Stimulated activated CD4-positive, alpha-beta T cell treated with anti-CD3 and anti-CD28 coated beads, Interleukin-1b, Interleukin-23, amount 100 ng/mL, for 1 hour (primary cell): ENCODE measurements at places on chromosomes 2 and 18.

GRCh38 chr18:54023471-54023870 is 201.0 kb downstream of the MBD2 start:
- no peak for DNase-seq

DNA sequence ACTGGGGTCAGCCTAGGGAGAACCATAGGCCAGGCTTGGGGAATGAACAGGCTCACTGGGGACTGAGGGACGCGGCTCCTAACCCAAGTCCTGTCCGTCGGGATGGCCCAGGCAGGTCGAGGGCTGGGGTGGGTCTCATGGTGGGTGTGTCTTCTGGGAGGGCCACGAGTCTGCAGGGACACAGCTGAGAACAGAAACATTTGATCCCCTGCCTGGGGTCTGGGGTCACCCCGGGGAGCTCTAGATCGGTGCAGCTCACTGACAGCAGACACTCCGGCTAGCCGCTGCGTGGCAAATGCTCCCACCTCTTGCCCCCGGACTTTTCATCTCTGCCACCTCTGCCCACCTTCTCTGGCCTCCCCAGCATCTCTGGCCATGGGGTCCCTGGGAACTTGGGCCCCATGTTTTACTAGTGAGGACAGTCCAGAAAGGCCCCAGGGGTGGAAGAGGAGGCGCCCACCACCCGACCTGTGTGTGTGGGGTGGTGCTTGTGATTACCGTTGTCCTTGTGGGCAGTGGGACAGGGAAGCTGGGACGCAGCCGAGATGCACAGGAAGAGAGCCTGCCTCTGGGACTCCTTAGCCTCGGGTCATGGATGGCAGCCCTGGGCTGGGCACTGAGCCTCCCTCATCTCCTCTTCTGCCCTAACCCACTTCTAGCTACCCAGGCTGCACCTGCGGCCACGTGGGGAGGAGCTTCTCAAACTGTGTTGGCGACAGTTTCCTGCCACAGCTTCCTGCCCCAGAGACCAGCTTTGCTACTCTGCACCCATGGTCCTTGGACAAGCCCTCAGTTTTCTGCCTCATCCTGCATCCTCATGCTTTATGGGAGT is 4.9 kb downstream of the ZAP70 start:
- peak; percentile 44 for DNase-seq

DNA sequence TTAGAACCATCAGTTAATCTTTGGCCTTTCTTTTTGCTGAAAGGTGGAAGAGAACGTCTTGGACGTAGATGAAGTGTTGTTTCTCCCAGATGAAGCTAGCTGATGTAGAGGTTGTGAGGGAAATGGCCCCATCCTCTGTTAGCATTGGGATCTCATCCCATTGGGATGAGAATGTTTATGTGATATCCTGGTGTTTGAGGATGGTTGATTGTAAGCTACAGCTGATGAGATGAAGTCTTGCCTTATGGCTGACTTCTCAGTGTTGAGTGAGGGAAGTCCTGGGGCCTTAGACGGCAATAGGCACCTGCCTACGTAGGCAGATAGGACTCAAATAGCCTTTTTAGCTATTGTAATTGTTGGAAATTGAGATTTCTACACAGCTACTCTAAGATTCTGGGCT is 211.3 kb downstream of the MYCN start:
- DNase-seq = no peak

DNA sequence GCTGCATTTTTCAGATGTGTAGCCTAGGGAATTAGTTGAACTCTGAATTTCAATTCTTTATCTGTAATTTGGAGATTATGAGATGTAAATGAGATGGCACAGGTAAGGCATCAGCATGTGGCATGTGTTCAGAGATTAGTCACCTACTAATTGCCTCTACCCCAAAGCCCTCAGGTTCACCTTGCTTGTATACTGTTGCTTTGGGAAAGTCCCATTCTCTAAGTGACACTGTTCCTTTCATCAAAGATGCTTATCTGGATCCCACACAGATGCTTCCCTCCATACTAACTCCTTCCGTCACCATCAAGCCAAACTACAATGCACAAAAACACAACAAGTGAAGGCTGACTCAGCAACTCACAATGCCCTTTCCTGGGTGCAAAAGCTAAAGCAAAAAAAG is 143.7 kb downstream of the LRATD1 start:
- DNase-seq = no peak

- DNase-seq = peak; percentile 29
Measured at GRCh38 chr2:88350331-88351248, 101.9 kb downstream of the FOXI3 start.

DNA sequence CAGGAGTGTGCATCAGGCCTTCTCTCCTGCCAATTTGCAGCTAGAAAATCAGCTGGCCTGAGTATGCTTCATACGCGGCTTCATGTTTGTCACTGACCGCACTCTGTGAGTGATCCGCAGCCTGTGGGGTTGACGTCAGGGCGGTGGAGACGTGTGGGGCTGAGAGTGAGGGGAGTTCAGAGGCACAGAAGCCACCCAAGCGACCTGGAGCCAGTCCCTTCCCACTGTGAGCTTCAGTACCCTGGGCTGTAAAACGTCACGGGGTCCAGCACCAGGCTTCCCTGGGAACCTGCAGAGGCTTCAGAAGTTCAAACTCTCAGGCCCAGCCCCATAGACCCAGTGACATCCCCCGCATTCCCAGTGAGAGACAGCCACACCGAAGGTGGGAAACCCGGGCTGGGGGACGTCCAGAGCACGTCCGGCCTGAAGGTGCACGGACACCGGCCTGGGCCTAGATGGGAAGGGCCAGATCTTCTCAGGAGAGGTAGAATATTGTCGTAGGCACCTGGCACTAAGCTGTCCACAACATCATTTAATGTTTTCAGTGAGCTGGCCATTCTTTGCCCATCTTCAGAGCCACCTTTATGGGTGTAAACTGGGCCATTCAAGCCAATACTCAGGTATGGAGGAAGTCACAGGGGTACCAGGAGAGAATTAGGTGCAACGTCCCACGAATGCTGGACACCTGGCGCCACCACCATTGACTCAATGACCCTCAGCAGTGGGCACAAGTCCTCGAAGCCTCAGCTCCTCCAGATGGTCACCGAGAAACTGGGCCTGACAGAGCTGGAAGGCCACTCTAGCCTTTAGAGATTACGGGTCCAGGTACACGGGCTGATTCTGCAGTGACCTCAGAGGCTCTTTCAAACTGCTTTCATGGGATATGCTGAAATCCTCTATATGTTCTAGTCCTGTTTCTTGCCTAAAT is 235.6 kb upstream of the MYT1L start:
- DNase-seq = no peak

DNA sequence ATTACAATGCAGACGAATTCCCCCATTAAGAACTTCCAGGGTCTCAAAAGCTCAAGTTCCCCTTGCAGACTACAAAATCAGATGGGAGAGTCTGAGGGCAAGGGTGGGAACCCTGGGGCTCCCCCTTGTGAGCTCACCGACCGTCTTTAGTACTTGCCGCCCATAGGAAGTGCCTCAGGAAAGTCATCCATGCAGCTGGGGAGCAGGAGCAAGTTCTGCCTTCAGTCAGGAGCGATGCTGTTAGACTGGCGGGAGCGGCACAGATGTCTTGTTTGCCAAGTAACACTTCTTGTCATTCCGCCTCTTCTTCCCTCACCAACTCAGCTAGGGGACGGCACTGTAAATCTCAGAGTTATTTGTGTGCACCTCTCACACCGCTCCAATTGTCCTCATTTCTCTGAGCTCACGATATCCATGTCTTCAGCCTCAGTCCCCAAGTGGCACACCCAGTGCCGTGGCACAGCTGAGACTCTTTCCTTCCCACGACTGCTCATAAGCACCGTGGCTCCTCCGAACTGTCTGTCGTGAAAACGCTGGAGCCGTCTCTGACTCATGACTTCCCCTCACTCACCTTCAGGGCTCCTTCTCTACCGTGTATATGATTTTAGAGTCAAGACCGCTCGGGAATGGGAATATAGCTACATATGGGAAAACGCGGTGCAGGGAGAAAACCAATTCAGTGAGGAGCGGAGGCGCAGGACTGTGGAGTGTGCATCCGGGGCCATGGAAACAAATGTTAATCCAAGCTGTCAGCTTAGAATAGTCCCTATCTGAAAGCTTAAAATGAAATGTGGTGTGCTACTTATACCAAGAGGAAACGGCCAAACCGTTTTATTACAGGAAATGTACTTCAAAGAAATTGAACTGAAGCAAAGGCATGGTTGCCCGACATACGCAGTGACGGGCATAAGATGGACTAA is 34.0 kb downstream of the UXS1 start:
- DNase-seq = peak; percentile 19

DNA sequence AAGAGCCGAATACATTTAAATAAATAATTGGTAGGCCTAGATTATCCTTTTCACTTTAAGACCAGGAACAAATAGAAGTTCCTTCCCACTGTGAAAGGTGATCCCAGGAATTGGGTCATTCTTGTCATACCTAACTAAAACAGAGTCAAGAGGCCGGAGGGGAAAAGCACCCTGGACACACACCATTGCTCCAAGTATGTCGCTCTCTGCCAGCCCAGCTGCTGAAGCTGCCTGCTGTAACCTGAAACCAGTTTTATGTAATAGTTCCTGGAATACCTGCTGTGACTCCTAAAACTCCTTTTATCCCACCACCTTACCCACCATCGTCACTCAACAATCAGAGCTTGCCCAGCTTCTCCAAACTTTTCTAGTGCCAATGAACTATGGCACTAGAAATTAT is 217.1 kb downstream of the PTPRM start:
- DNase-seq = no peak

DNA sequence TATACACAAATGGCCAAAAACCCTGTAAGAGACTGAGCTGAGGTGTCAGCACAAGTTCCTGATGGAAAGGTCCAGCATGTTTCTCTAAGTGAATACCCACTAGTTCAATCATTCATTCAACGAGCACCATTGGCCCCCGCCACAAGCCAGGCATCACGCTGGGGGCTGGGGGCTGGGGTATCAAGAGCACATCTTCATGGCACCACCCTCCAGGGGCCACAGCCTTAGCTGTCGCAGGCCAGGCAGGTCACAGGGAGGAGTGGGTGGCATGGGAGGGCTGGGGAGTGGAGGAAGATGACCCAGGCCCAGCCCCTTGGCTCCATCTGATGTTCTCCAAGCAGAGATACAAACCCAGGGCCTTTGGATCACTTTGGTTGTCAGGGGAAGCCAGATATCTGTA is 97.9 kb downstream of the ACKR3 start:
- no peak for DNase-seq

DNA sequence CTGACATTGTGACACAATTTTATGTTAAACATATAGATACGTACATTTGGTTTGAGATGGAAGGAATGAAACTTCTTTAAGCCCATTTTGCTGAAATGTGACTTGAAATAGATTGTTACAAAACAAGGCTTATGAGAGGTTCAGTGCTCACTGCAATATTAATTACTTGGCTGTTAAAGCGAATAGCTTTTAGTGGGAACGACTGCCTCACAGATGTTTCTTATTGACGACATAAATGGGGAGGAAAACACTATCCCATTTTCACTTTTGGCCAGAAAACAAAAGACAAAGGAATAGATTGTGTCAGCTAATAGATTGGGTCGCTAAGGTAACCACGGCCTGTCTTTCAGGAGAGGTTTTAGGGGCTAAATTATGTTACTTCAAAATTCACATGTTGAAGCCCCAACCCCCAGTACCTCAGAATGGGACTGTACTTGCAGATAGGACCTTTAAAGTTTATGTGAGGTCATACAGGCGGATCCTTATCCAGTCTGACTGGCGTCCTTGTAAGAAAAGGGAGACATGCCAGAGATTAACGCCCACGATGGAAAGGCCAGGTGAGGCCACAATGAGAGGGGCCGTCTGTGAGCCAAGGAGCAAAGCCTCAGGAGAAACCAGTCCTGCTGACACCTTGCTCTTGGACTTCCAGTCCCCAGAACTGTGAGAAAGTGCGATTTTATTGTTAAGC is 10.8 kb downstream of the INPP1 start:
- no peak for DNase-seq

- DNase-seq = no peak
Measured at GRCh38 chr2:165911231-165911630, 42.3 kb downstream of the TTC21B start.

GRCh38 chr2:215119847-215120246 is 18.6 kb downstream of the ABCA12 start:
- no peak for DNase-seq

- no peak for DNase-seq
Measured at GRCh38 chr2:217790681-217791392, 212.0 kb downstream of the TNS1 start.

- DNase-seq = no peak
Measured at GRCh38 chr2:43887176-43887575, 48.4 kb downstream of the ABCG8 start.

DNA sequence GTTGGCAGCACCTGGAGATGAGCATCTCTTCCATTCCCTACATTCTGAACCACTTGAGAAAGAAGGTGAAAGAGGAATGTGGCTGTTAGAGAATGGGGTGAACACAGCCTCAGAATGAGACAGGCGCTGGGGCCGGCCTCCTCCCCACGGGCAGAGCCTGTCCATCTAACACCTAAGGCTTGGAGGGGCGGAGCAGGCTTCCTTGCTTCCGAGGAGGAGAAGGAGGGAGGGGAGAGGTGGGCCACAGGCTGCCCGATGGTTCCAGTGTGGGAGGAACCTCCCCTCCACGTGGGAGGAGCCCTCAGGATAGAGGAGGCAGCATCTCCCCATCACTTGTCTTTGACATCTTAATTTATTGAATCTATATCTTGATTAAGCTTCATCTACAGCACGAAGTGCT is 68.6 kb downstream of the CIB4 start:
- no peak for DNase-seq

DNA sequence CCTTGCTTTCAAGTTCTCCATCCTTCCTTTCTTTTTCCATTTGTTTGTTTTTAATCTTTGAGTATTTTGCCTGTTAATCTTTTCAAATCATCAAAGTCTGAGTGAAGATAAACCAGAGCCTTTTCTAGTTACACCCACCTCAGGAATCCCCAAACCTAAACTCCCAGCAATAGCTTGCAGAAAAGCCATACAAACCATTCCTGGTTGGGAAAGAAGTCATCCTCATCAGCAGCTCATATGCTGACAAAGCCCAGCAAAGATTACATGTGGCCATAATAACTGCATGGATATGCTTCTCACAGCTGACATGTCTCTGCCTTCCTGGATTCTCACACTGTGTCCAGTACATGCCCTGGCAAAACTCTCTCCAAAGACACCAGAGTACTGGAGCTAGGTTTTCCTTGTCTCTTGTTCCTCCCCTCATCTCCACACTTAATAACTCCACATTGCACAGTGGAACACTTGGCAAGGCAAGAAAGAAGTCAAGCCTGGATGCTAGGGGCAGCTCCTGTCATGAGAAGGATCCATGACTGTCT is 126.4 kb upstream of the TLK1 start:
- DNase-seq = no peak

DNA sequence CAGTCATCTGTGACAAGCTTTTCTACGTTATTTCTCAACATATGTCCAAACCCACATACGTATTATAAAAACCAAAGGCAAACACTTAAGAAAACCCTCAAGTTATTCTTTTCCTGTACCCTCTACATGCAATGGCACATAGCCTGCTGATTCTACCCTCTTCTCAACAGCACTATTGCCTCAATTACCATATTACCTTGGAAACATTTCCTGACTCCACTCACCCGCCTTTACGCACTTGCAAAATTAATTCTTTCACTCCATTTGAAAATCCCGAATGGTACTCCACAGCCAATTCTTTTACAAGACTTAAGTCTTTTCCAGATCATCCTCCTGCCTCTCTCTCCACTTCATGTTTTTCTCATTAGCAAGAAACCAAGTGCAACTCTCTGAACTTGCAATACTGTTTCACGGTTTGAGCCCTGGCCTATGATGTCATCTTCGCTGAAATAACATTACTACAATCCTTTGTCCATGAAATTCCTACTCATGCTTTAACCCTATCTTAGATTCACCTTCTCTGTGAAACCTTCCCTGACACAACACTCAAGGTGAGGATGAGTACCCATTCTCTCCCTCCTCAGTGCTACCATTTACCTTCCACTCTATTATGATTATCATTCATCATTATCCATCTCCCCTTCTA is 29.0 kb downstream of the SESTD1 start:
- DNase-seq = no peak

- DNase-seq = no peak
Measured at GRCh38 chr2:1153920-1154319, 203.3 kb downstream of the SNTG2 start.
